IMR-90 (cell line): ENCODE measurements at places on chromosomes 3 and 15.
A peak's percentile ranks its signal among the peaks of the same experiment; 100 is the strongest.

- peak; percentile 69 for DNase-seq
Measured at GRCh38 chr3:128353991-128354687, 112.6 kb downstream of the DNAJB8 start.

GRCh38 chr3:195537995-195538394, 5.1 kb downstream of the PPP1R2 start:
- no peak for DNase-seq

GRCh38 chr3:9884555-9885165, 4.6 kb upstream of the CIDEC start:
- peak; percentile 84 for DNase-seq

DNA sequence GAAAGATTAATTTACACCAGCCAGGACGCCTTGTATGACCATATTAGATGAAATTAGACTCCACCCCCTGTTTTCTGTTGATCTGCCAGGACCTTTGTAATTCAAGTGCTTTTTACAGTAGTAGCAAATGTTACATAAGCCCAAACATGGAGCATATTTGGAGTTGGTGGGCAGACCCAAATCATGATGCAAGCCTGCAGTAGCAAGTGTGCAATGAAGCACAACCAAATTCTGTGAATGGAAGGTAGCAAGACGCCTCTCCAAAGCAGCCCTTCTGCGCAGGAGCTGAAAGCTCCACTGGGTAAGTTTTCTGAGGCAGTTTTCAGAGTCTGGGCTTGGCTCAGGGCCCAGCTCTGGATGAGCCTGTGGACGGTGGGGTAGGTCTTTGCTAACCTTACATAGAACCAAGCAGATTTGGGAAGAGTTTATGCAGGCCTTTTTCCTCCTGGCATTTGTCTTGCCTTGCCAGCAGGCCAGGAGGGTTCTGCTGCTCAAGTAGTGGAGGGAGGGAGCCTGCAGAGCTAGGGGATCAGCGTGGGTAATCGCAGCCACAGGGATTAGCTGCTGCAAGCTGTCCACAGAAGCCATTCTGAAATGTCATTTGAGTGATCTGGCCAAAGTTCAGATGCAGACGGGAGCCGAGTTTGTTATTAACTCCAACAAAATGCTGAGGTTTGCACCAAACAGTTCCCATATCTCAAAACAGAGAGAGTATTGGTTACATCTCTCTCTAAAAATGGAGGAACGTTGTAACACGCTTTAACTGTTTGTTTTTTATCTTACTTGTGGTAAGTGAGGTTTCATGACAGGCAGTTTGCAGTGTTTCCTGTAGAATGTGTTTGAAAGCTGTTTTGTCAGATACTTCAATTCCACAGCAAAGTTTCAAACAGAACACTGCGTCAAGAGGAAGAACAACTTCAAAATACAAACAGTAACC, 55.4 kb downstream of the PSMD6 start:
- peak; percentile 70 for DNase-seq

DNA sequence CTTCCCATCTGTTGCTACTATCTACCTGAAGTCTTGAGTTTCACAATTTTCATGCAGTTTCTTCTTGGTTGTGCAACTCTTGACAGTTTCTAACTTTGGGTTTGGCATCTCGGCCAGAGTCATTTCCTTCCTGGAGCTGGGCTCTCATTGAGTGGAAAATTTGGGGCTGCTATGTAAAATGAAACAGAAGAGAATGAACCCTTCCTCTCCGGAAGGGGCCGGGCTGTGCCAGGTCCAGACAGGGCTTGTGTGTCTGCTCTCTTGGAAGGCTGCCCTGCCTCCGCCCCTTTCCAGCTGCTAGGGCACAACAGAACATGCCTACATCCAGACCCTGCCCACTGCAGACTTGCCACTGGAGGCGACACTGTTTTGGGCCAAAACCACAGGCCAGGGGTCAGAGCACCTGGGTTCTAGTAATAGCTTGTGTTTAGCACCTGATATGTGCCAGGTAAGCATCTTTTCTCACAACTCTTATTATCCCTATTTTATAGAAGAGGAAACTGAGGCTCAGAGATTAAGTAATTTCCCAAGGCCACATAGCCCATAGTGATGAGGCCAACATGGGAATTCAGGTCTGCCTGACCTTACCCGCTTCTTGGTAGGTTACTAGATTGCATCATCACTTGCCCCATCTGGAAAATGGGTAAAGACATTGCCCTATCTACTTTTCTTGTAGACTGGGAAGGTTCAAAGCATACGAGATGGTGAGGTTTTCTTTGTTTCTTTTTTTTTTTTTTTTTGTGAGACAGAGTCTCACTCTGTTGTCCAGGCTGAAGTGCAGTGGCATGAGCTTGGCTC, 25.0 kb downstream of the IRAK2 start:
- DNase-seq, result peak; percentile 28

- peak; percentile 75 for DNase-seq
Measured at GRCh38 chr3:52195823-52196331, 2.1 kb upstream of the ALAS1 start.

- peak; percentile 95 for DNase-seq
Measured at GRCh38 chr3:16399473-16399872, 114.0 kb downstream of the RFTN1 start.

DNA sequence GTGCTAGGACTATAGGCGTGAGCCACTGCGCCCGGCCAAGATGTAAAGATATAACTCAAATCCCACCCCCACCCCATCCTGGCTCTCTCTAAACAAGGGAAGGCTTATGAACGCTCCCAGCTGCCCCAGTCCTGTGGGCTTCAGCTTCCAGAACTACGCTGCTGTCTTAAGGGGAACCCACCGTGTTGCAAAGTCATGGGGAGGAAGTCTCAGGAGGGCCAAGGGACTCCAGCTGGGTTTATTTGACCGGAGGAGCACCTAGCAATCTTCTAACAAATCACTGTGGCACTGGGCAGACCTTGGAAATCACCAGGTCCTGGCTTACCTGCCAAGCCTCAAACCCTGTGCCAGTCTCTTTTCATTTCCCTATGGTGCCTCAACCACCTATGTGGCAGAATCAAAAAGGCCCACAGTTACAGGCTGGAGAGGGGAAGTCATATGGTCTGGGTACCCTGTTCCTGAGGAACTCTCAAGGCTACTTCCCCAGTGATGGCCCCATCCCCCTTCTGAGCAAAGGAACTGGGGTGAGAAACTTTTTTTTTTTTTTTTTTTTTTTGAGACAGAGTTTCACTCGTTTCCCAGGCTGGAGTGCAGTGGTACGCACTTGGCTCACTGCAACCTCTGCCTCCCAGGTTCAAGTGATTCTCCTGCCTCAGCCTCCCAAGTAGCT, 83.4 kb downstream of the RBPMS2 start:
- no peak for DNase-seq

DNA sequence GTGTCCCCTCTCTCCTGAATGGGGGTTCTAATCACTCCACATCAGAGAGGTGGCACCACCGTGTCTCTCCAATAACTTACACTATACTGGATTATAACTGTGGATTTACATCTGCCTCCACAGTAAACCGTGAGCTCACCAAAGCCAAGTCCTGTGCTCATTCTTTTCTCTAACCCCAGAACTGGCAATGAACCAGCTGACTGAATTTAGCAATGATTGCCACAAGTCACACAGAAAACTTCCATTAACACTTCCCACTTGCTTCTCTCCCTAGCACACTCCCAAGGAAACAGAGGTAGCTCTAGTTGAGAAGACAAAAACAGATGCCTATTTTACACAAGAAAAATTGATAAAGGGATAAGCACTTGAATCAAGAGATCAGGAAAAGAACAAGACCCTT, 361.3 kb downstream of the ULK4 start:
- no peak for DNase-seq

- DNase-seq, result no peak
Measured at GRCh38 chr3:151203051-151203420, at the start of gene GPR171. Gene GPR171 (minus strand): TSS chr3:151203216. CDS start chr3:151199386, 3,830 bp downstream.

- no peak for DNase-seq
Measured at GRCh38 chr15:88108991-88109390, 147.5 kb downstream of the NTRK3 start.

DNA sequence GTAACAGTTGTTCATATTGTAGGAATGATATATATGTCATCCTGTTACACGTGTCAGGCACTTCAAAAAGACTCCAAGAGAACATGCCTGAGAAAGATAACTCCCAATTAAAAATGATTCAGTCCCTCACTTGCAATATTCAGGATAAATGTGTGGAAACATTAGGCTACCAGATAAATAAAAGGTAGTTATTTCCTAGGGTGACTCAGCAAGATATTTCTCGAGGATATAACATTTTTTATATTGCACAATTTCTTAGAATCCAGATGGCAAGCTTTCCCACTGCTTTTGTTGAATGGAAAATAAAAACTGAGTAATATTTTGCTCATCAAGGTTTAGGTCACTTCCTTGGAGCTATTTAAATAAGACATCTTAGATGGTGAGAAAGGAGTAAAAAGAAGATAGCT, 181.4 kb downstream of the GAP43 start:
- peak; percentile 93 for DNase-seq

- peak; percentile 12 for DNase-seq
Measured at GRCh38 chr3:196145468-196146262, 63.8 kb upstream of the TFRC start.

- DNase-seq, result no peak
Measured at GRCh38 chr15:42367041-42367440, 7.7 kb downstream of the CAPN3 start.
